ENCODE measurements at places on chromosomes 12 and 14. TPM values are rescaled to one million over a fixed set of nuclear protein-coding genes. Genes with fewer than 3 reads are reported as not detected.
A peak's percentile ranks its signal among the peaks of the same experiment; 100 is the strongest.

- no peak for DNase-seq
Measured at GRCh38 chr12:113190761-113191160, 5.2 kb downstream of the RITA1 start.

DNA sequence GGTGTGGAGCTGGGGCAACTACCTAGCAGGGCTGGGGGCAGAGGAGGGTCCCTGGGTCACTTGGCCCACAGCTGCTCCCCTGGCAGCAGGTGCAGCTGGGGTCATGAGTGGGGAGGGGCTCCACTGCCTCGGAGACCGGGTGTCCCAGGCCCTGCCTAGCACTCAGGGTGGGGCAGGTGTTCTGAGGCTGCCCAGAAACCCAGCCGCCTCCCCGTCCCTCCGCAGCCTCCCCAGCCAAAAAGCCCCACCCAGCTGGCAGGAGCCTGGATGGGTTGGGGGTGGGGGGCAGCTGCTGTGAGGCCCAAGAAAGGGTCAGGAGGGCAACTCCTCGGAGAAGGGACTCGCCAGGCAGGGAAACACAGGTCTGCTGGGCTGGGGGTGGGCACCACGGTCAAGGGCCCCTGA, 11.2 kb downstream of the AHNAK2 start:
- no peak for DNase-seq

DNA sequence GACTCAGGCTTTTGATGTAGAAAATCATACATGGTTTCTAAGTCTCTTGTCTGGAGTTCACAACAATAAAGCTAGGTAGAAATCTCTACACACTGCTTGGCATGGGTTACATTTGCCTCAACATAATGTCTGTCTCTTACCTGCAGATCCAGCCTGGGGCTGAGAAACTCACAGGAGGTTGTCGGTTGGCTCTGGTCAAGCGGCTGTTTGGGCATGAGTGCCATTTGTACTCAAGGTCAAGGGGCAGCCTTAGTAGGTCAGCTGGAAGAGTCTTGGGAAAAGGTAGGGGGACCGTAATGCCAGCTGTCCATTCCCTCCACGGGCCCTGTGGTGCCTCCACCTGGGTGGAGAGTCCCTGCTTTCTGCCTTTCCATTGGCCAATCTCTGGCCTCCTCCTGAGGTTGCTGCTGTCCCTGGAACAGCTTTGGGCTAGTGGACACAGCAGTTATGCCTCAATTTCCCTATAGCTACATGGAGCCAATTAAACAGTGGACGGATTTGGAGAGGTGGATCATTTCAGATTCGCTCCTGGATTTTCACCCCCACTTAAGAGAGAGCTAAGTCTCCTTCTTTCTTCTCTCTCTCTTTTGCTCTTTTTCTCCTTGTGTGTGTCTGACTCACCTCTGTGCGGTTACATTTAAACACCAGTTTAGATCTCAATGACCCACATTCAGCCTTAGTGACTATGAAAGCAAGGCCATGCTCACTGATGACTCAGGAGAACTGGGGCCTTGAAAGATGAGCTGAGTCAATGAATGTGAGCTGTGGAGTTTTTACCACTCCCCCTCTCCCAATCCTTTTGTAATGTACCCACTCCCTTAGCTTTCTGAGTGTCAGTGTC, 132.8 kb upstream of the HIF1A start:
- peak; percentile 95 for DNase-seq

ST8SIA1 gene
- not detected for total RNA-seq

LPAR5 gene
- total RNA-seq = not detected
